ENCODE measurements at places on chromosomes 1 and 21. TPM values are rescaled to one million over a fixed set of nuclear protein-coding genes. Genes with fewer than 3 reads are reported as not detected.

The ATP1A1 gene
- 125 TPM for polyA plus RNA-seq

The GSTM5 gene
- 1.2 TPM for polyA plus RNA-seq

The LRRC53 gene
- polyA plus RNA-seq, result not detected

The C1QTNF12 gene
- 2.6 TPM for polyA plus RNA-seq

The C1orf94 gene
- polyA plus RNA-seq, result not detected

The RGS13 gene
- not detected for polyA plus RNA-seq

The CENPS gene
- polyA plus RNA-seq, result 12.3 TPM

The WNT9A gene
- 0.36 TPM for polyA plus RNA-seq

The BGLAP gene
- 0.67 TPM for polyA plus RNA-seq

The NEGR1 gene
- polyA plus RNA-seq, result 5.1 TPM

The S100A5 gene
- 0.55 TPM for polyA plus RNA-seq

The SLFNL1 gene
- polyA plus RNA-seq, result 0.09 TPM

The TDRKH gene
- polyA plus RNA-seq, result 0.86 TPM

The COG2 gene
- 9.1 TPM for polyA plus RNA-seq

The VHLL gene
- polyA plus RNA-seq, result not detected

The S100A3 gene
- polyA plus RNA-seq, result 6.2 TPM

The MMP23B gene
- polyA plus RNA-seq, result 9.1 TPM

The TFF2 gene
- polyA plus RNA-seq, result not detected

Data from IMR-90 (cell line).